Endothelial cell of umbilical vein (primary cell): ENCODE measurements at places on chromosomes 7 and 10.

GRCh38 chr10:13068484-13068883 is 31.5 kb upstream of the OPTN start:
- H3K4me1 ChIP-seq: no peaks in the 10 kb centered on the region
- H3K36me3 ChIP-seq: no peaks in the 10 kb centered on the region
- H3K27ac ChIP-seq: no peak overlapping the region

DNA sequence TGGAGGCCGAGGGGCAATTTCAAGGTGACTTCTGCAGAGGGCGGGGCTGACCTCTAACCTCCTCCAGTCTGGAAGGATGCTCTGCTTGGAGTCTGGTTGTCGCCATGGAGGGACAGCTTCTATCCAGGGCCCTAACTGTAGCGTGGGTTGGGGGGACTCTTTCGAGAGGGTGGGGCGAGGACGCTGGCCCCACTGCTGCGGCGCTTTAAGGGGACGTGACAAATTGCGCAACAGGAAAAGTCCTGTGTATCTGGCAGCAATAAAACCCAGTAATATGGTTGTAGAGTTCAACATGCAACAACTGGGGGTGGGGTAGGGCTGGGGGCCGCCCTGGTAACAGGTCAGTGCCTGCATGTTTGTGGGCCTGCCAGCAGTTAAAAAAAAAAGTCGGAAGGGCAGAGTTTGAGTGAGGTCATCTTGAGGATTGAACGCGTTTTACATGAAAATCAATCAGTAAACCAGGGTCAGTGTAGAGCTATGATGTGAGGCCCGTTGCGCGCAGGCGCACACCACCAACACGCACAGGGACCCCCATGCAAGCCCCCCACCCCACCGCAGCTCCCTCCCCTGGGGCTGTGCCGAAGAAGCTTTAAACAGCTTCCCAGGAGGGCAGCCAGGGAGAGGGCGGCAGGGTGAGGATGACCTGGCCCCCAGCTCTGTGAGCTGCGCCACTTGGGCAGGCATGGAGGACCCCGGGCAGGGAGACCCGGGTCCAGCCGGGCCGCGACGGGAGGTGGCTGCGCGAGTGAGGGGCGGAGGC is 4.3 kb downstream of the SHH start:
- H3K4me3 ChIP-seq: no peak overlapping the region
- peaks cover 35% of the 10 kb centered on the region for H3K27me3 ChIP-seq
- H3K4me1 ChIP-seq: peaks cover 32% of the 10 kb centered on the region
- DNase-seq: no peak
- no peaks in the 10 kb centered on the region for H3K36me3 ChIP-seq
- no peak overlapping the region for H3K27ac ChIP-seq

DNA sequence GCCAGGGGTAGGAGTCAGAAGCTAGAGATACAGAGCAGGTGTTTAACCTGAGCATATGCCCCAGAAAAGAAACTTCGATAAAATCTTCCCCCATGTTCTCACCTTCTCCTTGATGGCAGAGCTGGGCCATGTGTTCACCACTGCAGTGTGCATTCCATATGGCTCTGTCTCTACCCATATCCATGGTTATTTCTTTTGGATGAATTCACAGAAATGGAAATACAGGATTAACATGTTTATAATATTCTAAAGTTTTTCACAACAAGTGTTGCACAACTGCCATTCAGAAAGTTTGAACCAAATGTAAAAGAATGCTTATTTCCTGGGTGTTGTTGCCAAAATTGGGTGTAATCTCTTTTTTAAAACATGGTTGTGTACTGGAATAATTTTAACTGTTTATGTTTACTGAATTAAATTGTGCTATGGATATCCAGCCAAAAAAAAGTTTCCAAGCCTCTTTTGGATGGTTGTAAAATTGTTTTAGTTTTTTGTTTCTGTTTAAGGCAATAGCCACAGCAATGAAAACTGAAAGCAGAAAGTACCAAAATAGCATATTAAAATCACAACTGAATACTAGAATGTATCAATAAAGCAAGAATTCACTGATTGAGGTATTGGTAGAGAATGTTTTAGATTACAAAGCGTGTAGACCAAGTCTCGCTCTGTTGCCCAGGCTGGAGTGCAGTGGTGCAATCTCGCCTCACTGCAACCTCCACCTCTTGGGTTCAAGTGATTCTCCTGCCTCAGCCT is 19.9 kb upstream of the CCNY start:
- H3K27ac ChIP-seq: no peak overlapping the region
- H3K27me3 ChIP-seq: no peaks in the 10 kb centered on the region
- H3K4me1 ChIP-seq: no peaks in the 10 kb centered on the region
- H3K36me3 ChIP-seq: no peaks in the 10 kb centered on the region
- no peak for DNase-seq

DNA sequence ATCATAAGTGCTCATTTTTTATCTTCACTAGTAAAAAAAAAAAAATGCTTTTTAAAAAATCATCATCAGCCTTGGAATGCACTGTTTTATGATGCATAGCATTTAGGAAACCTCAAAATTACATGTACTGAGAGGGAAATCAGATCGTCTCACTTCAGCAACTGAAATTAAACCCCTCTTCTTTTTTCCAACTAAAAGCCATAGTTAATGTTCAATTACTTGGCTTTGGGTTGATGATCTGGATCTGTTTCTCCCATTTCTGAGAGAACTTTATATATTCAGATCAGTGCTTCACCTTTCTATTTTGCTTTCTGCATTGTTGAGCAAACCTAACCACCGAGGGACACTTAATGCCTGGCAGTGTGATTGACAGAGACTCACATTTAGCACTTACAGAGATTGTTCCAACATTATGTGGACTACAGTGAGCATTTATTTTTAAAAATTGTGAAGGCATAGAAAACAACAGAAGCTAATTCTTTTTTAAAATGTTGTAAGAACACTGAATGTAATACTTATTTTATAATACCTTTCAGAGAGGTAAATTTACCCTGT is 678.4 kb downstream of the PHTF2 start:
- no peak overlapping the region for H3K27ac ChIP-seq
- H3K4me3 ChIP-seq: no peak overlapping the region
- H3K27me3 ChIP-seq: no peaks in the 10 kb centered on the region
- DNase-seq: no peak
- H3K4me1 ChIP-seq: no peaks in the 10 kb centered on the region
